ENCODE measurements at places on chromosomes 11 and 22. TPM values are rescaled to one million over a fixed set of nuclear protein-coding genes. Genes with fewer than 3 reads are reported as not detected.

NCAM1 gene
- total RNA-seq = 2.2 TPM

OR5P2 gene
- not detected for total RNA-seq

B4GALNT4 gene
- 0.88 TPM for total RNA-seq

GRCh38 chr11:29448246-29448877, 568.5 kb downstream of the KCNA4 start:
- DNase-seq = no peak
- no peak overlapping the region for H3K4me3 ChIP-seq
- H3K27ac ChIP-seq = no peak overlapping the region
- H3K27me3 ChIP-seq = no peaks in the 10 kb centered on the region
- peaks cover 5% of the 10 kb centered on the region for H3K4me1 ChIP-seq
- no peaks in the 10 kb centered on the region for H3K36me3 ChIP-seq

- peak; percentile 37 for DNase-seq
- no peaks in the 10 kb centered on the region for H3K36me3 ChIP-seq
- H3K27ac ChIP-seq = no peak overlapping the region
- no peak overlapping the region for H3K4me3 ChIP-seq
Observed at GRCh38 chr11:64384028-64384737, 25.2 kb downstream of the RPS6KA4 start.

GRCh38 chr11:121654843-121655536, 202.2 kb upstream of the SORL1-AS1 start:
- no peaks in the 10 kb centered on the region for H3K36me3 ChIP-seq
- peak overlapping the region; percentile 99 for H3K27ac ChIP-seq
- peaks cover 19% of the 10 kb centered on the region for H3K4me1 ChIP-seq
- H3K4me3 ChIP-seq = peak overlapping the region; percentile 73

Measured in osteoblast (primary cell).